Placental pericyte (primary cell): ENCODE measurements at places on chromosomes 12 and 14. TPM values are rescaled to one million over a fixed set of nuclear protein-coding genes. Genes with fewer than 3 reads are reported as not detected.

Gene WNT1
- total RNA-seq, result not detected in 2 replicates

Gene ELK3
- total RNA-seq, result 14.4 and 52.5 TPM in 2 replicates

Gene RERGL
- not detected in 2 replicates for total RNA-seq

Gene KLHL28
- total RNA-seq, result 10.7 and 12.0 TPM in 2 replicates

Gene COQ10A
- total RNA-seq, result 10.3 and 14.9 TPM in 2 replicates

Gene OR4E2
- total RNA-seq, result not detected in 2 replicates

Gene EIF2S1
- total RNA-seq, result 139 and 260 TPM in 2 replicates

Gene SLCO1B1
- total RNA-seq, result not detected in 2 replicates
